ENCODE measurements at places on chromosomes 2 and 18. TPM values are rescaled to one million over a fixed set of nuclear protein-coding genes. Genes with fewer than 3 reads are reported as not detected.

Gene DGKD
- polyA plus RNA-seq, result 29.3 TPM

Gene TEKT4
- polyA plus RNA-seq, result not detected

Gene FMNL2
- 0.14 TPM for polyA plus RNA-seq

Gene FOXI3
- not detected for polyA plus RNA-seq

Gene TMEM185B
- polyA plus RNA-seq, result 13.8 TPM

Gene SP140
- polyA plus RNA-seq, result 14.8 TPM

Gene OTOS
- polyA plus RNA-seq, result not detected

Gene ITGB6
- polyA plus RNA-seq, result not detected

Gene CMPK2
- 4.5 TPM for polyA plus RNA-seq

Gene HADHA
- polyA plus RNA-seq, result 118 TPM

Gene EFHD1
- 2.9 TPM for polyA plus RNA-seq

Gene FAP
- polyA plus RNA-seq, result not detected

Gene LDLRAD4
- 11.4 TPM for polyA plus RNA-seq

Gene CEP192
- 3.0 TPM for polyA plus RNA-seq

Gene UGT1A8
- polyA plus RNA-seq, result not detected

Gene RNF125
- polyA plus RNA-seq, result 49.1 TPM

Gene RUFY4
- polyA plus RNA-seq, result 0.31 TPM

Gene DSG2
- polyA plus RNA-seq, result not detected
